ENCODE measurements at places on chromosomes 16 and 17.

GRCh38 chr17:36885153-36885735 is 52.0 kb upstream of the LHX1 start:
- no peak for DNase-seq

DNA sequence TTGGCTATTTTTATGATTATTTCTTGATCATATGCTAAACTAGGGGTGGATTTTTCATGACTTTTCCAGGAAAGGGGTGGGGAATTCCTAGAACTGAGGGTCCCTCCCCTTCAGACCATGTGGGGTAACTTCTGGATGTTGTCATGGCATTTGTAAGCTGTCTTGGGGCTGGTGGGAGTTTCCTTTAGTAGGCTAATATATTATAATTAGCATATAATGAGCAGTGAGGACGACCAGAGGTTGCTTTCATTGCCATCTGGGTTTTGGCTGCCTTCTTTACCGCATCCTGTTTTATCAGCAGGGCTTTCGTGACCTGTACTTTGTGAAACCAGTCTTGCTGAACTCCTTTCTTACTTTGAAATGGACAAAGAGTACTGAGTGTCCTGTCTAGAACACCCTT is 40.4 kb upstream of the ABCA5 start:
- no peak for DNase-seq

DNA sequence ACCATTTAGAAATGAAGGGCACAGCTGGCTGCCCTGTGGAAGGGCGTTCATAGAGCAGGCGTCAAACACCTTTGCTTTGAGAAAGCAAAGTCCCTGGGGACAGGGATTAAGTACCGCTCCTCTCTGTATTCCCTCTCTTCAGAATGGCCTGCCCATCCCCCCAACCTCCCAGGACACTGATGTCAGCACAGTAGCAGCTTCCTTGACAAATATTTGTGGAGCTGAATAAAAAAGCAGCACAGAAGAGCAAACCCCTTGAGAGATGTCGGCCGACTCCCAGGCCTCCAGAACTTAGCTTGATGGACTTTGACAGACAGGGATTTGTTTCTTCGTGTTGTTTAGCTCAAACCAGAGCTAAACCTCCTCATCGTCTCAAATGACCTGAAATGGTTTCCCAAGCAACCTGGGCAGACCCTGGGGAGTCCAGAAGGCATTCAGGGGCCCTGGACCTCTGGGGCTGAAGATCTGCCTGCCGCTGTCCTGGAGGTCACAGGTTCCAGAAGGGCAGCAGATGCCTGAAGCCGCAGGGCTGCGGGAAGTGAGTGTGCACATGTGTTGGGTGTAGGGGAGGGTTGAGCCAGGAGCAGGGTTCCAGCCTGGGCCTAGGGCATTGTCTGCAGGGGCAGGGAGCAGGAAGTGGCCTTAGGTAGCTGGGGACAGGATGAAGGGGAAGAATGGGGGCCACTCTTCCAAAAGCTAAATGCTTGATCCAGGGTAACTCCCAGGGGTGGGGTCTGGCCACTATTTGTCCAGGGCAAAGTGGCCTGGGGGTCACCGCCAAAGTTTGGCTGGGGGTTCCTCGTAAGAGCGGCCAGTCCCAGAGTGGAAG is 42.3 kb upstream of the NKD1 start:
- DNase-seq, result no peak

DNA sequence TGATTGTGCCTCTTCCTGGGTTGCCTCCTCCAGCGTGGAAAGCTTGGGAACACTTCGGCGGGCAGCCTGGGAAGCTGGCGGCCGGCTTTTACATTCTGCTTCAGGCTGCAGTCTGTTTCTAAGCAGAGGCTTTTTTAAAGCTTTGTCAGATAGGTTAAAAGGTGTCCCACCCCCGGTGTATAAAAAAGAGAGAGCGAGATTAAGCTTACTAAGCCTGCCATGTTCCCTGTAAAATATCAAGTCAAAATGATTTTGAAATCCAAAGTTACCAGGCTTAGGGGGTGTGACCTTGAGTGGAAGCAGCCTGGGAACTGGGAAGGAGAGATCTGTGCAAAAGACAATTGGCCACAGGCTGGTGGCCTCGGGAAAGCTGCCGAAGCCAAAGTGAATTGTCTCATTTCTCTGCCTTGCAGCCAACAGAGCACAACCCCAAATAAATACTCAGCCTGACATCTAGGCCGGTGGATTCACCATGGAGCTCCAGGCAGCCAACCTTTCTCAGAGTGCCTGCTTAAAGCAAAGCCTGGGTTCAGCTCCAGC is 254.5 kb downstream of the FTO start:
- DNase-seq, result no peak

DNA sequence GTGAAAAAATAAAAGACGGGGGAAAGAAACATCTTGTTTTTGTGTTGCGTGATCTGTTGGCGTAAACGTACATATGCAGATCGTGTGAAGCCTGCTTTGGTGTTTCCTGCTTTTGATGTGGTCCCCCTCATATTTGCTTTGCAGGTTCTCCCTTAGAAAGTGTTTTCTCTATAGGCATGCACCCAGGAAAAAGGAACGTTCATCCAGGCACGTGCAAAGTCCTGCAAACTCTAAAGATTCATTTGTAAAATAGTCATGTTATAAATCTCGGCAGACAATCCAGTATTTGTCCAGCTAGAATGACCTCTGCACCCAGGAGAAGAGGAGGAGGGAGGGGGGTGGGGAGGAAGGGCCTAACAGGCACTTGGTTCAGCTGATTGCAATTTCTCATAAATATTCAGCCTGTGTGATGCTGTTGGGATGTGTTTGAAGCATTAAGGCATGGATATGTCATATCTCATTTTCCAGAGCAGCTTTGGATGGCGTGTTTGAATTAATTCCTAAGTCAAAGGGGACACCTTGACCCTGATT is 40.3 kb upstream of the DDX52 start:
- DNase-seq, result no peak

DNA sequence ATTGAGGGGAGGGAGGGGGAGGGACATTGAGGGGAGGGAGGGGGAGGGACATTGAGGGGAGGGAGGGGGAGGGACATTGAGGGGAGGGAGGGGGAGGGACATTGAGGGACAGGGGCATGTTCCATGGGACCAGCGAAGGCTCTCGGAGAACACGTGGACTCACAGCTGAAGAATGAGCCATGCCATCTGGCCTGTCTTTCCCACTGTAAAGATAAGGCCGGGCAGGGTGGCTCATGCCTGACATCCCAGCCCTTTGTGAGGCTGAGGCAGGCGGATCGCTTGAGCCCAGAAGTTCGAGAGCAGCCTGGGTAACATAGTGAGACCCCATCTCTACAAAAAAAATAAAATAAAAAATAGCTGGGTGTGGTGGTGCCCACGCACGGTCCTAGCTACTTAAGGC is 32.5 kb downstream of the RPH3AL start:
- no peak for DNase-seq

DNA sequence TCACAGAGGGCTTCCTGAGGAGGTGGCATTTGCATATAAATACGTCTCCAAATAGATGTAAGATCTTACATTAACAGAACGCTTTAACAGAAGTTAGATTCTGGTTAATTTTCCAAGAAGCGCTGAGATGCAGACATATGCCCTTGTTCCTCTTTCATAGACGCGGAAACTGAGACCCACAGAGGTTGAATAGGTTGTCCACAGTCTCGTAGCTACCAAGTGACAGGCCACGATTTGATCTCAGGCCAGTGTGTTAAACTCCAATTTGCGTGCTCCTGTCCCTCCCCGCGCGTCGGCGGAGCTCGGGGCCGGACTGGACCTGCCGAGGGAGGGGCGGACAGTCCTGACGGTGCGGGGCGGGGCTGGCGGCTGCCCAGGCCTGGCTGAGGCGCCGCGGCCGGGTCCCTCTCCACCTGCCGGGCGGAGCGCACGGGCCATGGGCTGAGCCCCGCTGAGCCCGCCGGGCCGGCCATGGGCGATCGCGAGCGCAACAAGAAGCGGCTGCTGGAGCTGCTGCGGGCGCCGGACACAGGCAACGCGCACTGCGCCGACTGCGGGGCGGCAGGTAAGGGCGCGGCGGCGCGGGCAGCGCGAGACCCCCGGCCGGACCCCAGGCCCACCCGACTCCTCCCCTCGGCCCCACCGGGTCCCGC is at the start of gene ADAP2:
ADAP2 (plus strand) TSS at position 402 of the 653 bp plus-strand sequence; CDS start at position 472, 70 bp downstream.
- no peak for DNase-seq

GRCh38 chr17:4881761-4882555 is 17.4 kb upstream of the C17orf107 start:
- DNase-seq, result peak; percentile 51

DNA sequence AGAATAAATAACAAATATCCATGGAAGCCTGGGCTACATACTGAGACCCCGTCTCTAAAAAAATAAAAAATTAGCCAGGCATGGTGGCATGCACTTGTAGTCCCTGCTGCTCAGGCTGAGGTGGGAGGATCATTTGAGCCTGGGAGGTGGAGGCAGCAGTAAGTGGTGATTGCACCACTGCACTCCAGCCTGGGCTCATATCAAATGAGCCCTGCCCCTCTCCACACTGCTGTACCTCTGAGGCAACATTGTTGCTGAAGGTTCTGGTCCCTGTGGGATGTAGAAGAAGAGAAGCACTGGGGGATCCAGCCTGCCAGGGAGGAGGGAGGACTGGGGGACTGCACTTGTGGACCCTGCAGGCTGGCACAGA is 11.4 kb upstream of the ARHGAP23 start:
- DNase-seq, result peak; percentile 43

DNA sequence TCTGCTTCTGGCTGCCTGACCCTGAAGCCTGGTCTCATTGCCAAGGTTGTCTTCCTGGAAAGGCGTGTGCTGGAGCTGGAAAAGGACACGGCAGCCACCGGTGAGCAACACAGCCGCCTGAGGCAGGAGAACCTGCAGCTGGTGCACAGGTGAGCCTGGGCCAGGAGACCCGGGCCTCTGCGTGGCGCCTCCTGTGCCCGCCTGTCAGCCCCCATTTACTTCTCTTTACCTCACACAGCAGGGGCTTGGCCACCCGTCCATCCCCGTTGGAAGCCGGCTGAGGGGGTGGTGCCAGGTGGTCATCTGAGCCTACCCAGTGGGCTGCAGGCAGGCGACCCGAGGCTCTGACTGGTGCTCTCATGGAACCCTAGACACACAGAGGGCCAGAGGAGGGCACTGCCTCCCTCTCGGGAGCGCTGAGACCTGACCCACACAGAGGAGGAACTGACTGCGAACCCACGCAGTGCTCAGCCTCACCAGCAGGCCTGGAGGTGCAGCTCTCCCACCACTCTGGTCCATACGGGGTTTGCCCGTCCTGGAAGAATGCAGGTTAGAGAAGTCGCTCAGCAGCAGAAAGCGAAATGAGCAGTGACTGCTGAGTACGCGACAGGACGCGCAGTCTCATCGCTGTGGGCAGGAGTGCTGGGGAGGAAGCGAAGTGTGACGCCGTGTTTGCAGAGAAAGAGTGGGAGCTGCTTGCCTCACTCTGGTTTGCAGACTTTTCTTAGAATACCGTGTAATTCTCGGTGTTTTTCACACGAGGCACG is 21.9 kb upstream of the CAPN15 start:
- no peak for DNase-seq

- DNase-seq, result no peak
Measured at GRCh38 chr16:88087517-88087877, 136.3 kb downstream of the BANP start.

- DNase-seq, result no peak
Measured at GRCh38 chr16:15873301-15873700, 15.1 kb downstream of the CEP20 start.

- DNase-seq, result no peak
Measured at GRCh38 chr17:75980188-75981018, 1.4 kb downstream of the TEN1 start.

DNA sequence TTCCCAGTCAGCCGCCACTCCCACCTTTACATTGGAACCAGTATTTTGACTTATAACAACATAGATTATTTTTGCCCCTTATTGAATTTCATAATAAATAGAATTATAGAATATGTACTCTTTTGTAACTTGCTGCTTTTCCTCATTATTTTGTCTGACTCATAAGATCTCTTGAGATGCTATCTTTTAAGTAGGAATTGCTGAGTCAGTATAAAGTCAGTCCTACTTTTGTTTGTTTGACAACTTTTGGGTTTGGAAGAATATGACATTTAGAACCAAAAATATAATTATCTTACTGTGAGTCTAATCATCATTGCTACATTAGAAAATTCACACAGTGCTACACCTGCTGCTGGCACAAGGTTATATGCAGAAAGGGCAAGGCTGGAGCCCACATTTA is 69.7 kb downstream of the STXBP4 start:
- DNase-seq, result no peak

- DNase-seq, result no peak
Measured at GRCh38 chr16:83021746-83022145, 395.0 kb downstream of the CDH13 start.

DNA sequence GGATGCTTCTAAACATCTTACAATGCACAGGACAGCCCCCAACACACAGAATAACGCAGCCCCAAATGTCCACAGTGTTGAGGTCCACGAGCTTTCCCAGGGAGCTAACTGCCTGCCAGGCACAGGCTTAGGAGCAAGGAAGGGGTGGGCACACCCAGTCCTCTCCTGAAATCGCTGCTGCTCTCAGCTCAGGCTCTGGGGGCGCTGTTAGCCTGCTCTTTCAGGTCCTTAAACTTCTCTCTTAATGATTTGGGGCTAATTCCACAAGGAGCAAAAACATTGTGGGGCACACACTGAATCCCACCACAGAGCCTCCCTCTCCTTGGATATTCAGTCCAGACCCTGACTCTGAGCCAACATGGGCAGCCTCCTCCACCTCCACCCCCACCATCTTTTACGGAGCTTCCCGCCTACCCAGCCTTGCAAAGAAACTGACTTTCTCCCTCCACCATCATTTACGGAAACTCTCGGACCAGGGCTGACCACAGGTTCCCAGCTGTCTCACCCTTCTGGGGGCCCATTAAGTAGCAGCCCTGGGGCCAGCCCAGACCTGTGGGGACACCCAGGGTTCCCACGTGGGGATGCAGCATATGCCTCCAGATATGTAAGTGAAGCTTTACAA is 1.1 kb downstream of the CD300H start:
- peak; percentile 36 for DNase-seq

- no peak for DNase-seq
Measured at GRCh38 chr16:68948230-68948910, 105.0 kb downstream of the TANGO6 start.

- DNase-seq, result peak; percentile 62
Measured at GRCh38 chr17:41004397-41004796, 4.5 kb downstream of the KRTAP3-1 start.

DNA sequence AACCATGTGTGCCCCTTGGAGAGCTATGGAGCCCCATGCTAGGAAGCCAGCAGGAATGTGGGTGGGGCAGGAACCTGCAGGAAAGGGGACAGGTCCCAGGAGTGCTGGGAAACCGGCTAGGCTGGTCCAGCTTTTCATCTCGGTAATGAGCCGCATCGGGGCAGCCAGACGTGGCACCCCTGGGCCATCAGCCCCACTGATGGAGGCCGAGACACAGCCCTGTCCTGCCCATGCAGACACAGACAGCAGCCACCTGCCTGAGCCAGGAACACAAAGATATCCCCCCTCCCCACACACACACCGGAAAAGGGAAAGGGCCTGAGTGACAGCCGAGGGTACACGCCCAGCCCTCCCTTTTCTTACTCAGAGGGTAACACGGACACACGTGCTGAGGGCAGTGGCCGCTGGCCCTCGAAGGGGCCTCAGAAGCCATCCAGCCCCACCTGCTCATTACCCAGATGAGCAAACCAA is 18.1 kb downstream of the PPL start:
- no peak for DNase-seq
